ENCODE measurements at places on chromosomes 16 and 17. TPM values are rescaled to one million over a fixed set of nuclear protein-coding genes. Genes with fewer than 3 reads are reported as not detected.

GRCh38 chr17:9531034-9531433 lies 44.6 kb downstream of the STX8 start:
- DNase-seq: no peak

- no peak for DNase-seq
These were observed 720 bp upstream of the ZPBP2 start for GRCh38 chr17:39867084-39867879.

GRCh38 chr16:65961476-65962143 lies 404.9 kb upstream of the CDH5 start:
- no peak for DNase-seq

GRCh38 chr17:36743130-36743529 lies 141.7 kb downstream of the MRM1 start:
- no peak for DNase-seq

GRCh38 chr17:59699218-59699617 lies 8.0 kb downstream of the PTRH2 start:
- DNase-seq: no peak

The CRYBA1 gene
- total RNA-seq: not detected

The CMTM2 gene
- total RNA-seq: not detected

- no peak for DNase-seq
These were observed 46.4 kb upstream of the SDK2 start for GRCh38 chr17:73690676-73691075.

The PRDM7 gene
- total RNA-seq: not detected

- DNase-seq: peak; percentile 41
These were observed 10.9 kb upstream of the ZFHX3 start for GRCh38 chr16:73058616-73059409.

DNA sequence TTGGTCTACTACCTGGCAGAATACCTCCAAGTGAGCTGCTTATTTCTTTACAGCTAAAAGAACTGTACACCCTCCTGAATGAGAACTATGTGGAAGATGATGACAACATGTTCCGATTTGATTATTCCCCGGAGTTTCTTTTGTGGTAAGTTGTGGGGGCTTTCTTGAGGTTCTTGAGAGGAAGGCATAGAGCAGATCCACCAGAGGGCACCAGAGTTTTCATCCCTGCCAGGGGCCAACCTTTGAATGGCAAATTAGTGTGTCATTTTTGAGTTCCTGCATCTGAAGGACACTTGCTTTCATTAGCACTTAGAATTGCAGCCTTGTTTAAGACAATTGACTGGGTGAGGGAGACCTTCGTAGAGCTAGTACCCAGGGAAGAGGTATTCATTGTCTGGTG lies 35.0 kb downstream of the NMT1 start:
- DNase-seq: no peak

GRCh38 chr16:55189224-55189623 lies 134.8 kb upstream of the IRX6 start:
- DNase-seq: no peak

GRCh38 chr17:46000757-46001156 lies 1.7 kb downstream of the STH start:
- no peak for DNase-seq

GRCh38 chr17:68294196-68294555 lies 2.9 kb downstream of the ARSG start:
- DNase-seq: no peak

DNA sequence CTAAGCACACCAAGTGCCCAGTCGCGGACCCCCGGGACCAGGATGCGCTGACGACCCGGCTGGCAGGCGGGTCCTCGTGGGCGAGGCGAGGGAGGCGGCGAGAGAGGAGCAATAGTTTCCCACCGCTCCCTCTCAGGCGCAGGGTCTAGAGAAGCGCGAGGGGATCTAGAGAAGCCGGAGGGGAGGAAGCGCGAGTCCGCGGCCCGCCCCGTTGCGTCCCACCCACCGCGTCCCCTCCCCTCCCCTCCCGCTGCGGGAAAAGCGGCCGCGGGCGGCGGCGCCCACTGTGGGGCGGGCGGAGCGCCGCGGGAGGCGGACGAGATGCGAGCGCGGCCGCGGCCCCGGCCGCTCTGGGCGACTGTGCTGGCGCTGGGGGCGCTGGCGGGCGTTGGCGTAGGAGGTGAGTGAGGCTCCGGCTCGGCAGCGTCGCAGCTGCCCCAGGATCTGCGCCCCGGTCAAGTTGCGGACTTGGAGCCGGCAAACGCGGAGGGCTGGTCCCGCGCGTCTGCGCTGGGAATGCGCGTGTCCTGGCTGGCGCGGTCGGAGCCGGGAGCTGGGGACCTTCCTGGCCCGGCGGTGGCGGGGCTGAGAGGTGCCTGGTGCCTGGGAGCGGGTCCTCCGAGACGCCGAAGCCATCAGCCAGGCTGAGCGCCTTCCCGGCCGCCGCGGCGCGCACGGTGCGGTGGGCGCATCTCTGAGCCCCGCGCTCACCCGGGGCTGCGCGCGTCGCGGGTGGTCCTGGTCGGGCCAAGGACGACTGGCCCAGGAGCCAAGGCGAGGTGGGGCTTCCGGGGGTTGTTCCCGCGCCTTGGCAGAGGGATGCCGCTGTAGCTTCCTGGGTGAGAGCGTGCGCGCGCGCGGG lies at the start of gene ITGB3:
ITGB3 (plus strand) TSS at position 287 of the 862 bp plus-strand sequence; CDS start at position 322, 35 bp downstream.
- DNase-seq: peak; percentile 72

The CD7 gene
- 12.0 TPM for total RNA-seq
